Activated CD4-positive, alpha-beta memory T cell treated with anti-CD3 and anti-CD28 coated beads, Interleukin-2, amount 10 ng/mL, durations not matched to agents 7 days and 5 days (primary cell): ENCODE measurements at places on chromosomes 1 and 21.

DNA sequence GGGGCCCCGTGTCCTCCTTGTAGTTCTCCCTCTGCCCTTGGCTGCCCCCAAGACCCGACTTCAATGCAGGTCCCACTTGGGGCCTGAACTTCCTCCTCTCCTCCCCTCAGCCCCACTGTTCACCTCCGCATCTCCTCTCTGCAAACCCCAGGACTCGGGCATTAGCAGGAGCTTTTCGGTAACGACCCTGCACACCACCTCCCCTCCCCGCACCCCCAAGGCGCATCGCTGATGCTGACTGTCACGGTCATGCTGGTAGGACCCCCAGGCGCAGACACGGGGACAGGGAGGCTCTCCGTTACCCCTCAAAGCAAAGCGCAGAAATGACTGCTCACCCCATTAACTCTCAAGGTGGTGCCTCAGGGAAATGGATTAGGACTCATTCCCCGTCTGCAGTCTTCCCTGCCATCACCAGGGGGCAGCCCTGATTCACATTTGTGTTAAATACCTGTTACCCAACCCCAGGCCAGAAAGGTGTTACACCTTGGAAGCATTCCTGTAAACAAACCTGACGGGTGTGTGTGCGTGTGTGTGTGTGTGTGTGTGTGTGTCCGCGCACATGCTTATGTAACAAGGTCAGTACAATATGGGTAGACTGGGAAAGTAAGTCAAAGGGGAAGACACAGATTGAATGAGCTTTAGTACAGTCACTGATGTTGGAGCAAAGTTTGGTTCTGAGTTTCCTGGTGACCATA, 6.4 kb upstream of the GUCA2B start:
- DNase-seq: peak; percentile 73

GRCh38 chr1:44030605-44031251, 534 bp downstream of the SLC6A9 start:
- DNase-seq: peak; percentile 54

GRCh38 chr1:39272027-39272797, 67.7 kb downstream of the MACF1 start:
- no peak for DNase-seq

GRCh38 chr1:168054117-168054516, 82.6 kb downstream of the GPR161 start:
- DNase-seq: no peak

GRCh38 chr1:66395202-66396061, 138.5 kb upstream of the SGIP1 start:
- DNase-seq: no peak

GRCh38 chr1:244150665-244151064, 99.6 kb downstream of the ZBTB18 start:
- no peak for DNase-seq

GRCh38 chr1:113452921-113453770, 62.8 kb downstream of the MAGI3 start:
- DNase-seq: no peak

- DNase-seq: no peak
Observed at GRCh38 chr1:7632176-7632575, 138.9 kb upstream of the VAMP3 start.

- no peak for DNase-seq
Observed at GRCh38 chr1:216095400-216095799, 327.8 kb downstream of the USH2A start.

GRCh38 chr21:15797577-15798363, 68.0 kb downstream of the USP25 start:
- DNase-seq: no peak

GRCh38 chr1:9079988-9080704, 10.7 kb upstream of the SLC2A5 start:
- DNase-seq: no peak

DNA sequence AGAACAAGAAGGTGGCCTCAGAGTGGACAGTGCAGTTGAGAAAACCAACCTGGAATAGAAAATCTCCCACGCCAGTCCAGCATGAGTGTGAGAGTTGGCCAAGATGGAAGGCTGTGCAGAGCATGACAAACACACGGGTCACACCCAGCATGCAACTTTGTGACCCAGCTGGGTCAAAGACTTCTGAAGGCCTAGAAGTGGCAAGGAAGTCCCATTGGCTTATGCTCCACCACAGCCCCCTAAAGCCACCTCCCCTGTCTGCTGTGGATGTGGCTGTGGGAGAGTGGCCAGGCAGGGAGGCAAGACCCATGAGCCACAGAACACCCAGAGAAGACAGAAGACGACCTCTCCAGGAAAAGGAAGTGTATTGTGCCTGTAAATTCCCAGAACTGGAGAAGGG, 13.6 kb downstream of the BATF3 start:
- no peak for DNase-seq

DNA sequence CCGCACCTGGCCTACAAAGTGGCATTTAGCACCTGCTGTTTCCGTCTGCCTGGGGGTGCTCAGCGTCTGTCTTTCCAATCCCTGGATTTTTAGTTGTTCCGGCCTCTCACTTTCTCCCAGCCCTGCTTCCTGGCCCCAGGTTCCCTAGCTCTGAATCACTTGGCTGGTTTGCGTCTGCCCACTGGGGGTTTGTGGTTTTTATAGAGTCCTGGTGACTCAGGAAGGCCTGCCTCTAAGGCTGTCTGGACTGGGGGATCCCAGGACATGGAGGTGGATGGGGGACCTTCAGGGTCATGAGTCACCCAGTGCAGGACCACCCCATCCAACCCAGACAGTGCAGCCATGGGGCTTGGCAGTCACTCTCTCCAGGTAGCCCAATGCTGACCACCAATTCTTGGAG, 53.5 kb downstream of the MRPL37 start:
- no peak for DNase-seq

DNA sequence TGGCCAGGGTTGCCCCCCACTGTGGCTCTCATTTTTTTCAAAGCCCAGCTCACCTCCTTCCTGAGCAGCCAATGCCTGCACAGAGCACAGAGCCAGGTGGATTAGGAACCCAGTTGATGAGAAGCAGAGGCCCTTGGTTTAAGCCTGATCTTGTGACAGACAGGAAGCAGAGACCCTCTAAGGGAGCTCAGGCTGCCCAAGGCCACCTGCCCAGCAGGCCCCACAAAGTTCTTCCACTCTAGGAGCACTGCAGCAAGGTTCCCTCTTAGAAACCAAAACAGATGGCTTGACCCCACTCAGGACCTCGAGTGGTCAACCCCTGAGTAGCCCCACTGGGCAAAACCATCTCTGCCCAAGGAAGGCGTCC, 25.5 kb upstream of the PRSS38 start:
- DNase-seq: no peak

GRCh38 chr1:56249234-56249633, 330.1 kb downstream of the PLPP3 start:
- DNase-seq: no peak

DNA sequence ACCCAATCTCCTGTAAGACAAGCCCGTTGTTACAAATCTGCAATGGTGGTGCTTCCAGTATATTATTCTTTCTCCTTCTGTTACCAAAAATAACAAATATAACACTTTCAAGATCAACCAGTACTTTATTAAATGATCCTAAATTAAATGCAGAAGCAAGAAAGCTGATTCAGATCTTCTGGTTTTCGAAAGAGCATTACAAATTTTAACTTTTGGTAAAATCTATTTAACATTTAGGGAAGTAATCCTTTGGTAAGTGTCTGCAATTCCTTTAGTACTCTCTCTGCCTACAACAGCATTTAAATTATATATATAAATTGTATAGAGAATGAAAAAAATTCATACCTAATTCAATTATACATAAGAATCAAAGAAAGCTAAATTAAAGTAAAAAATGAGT, 198.6 kb upstream of the HMCN1 start:
- no peak for DNase-seq

DNA sequence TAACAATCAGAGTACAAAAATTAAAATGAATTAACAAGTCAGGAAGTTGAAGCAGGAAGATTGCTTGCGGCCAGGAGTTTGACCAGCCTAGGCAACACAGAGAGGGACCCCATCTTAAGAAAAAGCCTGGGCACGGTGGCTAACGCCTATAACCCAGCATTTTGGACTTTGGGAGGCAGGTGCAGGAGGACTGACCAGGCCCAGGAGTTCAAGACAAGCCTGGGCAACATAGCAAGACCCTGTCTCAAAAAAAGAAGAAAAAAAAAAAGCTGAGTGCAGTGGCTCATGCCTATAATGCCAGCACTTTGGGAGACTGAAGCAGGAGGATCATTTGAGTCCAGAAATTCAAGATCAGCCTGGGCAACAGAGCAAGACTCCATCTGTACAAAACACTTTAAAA, 38.5 kb downstream of the TESK2 start:
- no peak for DNase-seq
